ENCODE measurements at places on chromosomes 6 and 20.
A peak's percentile ranks its signal among the peaks of the same experiment; 100 is the strongest.

DNA sequence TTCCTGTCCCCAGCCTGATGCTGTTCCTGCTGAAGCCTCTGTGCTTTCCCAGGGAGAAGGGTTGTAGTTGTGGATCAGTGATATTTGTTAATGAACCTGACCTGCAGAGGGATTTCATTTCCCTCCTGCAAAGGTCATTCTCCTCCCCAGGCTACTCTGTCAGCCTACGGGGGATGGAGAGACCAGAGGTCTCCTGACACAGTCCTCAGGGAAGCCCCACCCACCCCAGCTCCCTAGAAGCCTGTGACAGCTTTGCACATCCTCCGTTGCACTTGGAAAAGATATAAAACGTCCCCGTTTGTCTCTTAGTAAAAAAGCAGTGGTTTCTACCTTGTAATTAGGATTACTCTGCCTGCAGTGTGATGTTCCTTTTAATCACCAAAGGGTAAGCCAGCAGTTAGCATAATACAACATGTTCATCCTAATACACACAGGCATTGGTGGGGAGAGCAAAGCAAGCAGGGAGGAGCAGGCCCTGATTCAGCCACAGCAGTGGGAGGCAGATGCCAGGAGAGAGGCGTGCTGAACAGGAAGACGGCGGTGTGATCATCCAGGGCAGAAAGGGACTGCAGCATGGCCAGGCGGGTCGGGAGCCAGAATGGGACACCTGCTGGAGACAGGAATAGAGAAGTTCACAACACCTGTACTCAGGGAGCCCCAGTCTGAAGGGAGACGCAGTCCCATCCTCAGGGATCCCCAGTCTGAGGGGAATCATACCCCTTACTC, 293.5 kb downstream of the LRFN2 start:
- DNase-seq: no peak

GRCh38 chr6:113529196-113529595, 327.9 kb upstream of the MARCKS start:
- peak; percentile 25 for DNase-seq

- DNase-seq: no peak
Measured at GRCh38 chr20:40891351-40891750, 137.3 kb upstream of the TOP1 start.

DNA sequence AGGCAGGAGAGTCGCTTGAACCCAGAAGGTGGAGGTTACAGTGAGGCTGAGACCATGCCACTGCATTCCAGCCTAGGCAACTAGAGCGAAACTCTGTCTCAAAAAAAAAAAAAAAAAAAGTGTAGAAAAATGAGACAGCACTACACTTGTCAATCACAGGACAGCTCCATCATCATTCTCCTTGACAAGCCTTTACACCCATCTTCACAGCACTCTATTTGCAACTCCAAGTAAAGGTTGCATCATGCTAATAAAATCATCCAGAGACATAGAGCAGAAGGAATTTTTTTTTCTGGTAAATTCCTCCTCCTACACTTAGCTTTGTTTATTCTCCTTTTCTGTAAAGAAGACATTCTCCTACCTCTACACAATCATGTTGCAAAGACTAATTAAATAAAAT, 791.0 kb upstream of the HS3ST5 start:
- no peak for DNase-seq

DNA sequence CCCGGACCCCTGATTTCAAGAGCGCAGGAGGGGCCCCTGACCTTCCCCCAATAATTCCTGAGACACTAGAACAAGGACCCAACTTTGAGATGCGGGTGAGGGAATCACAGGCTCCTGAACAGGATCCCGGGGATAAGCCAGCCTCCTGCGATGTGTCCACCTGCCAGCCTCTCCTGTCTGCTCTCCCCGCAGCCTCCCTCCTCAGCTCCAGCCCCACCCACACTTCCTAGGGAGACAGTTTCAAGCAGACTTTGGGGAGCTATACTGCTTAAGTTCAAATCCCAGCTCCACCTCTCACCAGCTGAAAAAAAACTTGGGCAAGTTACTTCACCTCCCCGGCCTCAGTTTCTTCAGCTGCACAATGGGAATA, 50.8 kb downstream of the GRM4 start:
- no peak for DNase-seq

DNA sequence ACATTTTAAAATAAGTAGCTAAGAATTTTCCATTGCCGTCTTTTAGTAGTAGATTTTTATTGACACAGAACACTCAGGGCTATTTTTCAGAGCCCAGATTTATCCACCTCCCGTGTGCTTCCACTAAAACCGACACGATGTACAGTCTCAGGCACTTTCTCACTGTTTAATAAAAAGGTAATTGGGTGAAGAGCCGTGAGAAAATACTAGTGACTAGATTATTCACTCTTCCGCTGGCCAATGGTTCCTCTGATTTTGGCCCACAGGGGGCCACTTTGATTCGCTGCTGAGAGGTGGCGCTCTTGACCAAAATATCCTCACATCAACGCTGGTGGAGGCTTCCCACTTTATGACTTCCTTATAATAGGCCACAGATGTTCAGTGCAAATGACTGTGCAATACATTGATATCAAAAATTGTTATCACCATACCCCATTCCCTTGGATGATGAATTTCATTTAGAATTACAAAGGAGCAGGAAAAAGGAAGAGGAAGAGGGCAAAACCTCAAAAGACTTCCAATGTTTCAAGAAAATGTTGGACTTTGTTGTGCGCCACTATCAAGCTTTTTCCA, 12.3 kb upstream of the HDDC2 start:
- DNase-seq: peak; percentile 86

DNA sequence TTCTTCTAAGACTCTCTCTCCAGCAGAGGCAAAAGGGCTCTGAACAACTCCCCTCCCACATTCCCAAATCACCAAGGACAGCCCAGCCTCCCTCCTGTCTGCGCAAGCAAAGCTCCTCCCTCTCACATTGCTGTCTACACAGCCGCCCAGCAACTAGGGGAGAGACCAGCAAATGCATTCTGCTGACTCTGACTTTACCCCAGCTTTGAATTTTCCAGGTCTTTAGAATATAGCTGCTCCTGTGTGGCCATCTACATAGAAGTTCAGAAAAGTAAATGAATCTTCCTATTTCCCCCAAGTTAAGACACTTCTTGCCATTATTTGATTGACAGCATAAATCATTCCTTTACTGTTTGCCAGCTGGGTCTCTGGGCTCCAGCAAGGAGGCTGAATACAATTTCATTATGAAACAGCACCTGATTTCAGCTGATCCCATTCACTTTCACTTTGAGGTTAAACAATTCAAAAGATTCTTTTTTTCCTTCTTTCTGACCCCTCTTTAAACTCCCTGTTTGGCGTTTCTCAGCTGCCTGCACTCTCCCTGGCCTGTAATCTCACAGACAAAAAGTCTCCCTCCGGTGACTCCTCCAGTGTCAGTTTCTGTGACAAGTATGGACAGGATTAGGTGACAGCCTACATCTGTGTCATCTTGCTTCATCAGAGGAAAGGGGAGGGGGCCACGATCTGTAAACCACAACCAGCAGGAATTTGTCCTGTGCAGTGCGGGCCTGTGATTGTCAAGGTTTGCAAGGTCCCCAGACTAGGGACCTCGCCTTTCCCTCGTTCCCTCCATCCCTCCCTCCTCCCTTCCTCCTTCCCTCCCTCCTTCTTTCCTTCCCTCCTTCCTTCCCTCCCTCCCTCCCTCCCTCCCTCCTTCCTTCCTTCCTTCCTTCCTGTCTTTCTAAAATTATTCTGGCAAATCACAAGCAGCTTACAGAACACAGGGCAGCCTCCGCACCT, 205.6 kb upstream of the RIN2 start:
- DNase-seq: peak; percentile 43

DNA sequence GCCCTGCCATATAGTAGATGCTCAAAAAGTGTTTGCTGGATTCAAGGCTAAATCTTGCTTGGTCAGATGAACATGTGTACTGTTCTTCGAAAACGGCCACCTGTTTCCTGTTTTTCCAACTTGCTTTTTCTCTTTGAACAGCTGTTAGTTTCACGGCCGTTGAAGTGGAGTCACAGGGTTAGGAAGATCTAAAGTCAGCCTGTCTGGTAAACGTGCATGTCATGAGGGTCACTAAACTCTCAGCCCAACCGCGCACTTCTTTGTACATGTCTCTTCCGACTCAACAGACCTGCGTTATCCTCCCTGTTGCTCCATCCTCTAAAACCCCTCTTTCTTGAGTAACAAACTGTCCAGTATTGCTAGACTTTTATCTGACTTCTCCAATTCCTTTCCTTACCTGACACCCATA, 93.2 kb upstream of the MAN1A1 start:
- DNase-seq: peak; percentile 51

DNA sequence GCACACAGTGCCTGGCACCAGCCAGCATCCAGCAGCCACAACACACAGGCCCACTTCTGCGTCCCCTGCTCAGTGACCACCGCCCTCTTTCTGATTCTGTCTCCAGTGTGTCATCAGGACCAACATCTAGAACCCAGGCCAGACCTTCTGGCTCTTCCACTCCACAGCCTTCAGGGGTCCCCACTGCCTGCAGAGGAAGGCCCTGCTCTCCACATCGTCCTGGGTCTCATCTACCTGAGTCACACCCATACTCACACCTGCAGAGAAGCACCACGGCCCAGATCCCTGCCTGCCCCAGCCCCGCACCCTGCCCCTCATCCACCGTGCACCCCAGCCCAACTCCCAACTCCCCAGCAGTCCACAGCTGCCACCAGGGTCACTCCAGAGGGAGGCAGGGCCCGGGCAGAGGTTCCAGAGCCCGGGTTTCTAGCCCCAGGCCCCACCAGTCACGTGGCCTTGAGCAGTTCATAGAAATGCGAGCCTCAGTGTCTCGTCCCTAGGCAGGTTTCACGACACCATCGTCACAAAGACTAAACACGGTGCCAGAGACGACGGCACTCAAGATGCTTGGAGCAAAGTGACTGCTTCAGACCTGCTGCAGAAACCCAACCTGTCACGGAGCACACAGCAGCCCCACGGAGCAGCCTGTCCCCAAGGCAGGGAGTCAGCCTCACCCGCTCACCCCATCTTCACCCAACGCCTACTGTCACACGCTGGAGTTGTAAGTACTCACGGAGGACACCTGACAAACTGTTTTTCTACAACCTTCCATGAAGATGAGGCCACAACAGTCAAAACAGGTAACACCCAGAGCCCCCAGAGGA, 16.1 kb downstream of the TAF4 start:
- no peak for DNase-seq

DNA sequence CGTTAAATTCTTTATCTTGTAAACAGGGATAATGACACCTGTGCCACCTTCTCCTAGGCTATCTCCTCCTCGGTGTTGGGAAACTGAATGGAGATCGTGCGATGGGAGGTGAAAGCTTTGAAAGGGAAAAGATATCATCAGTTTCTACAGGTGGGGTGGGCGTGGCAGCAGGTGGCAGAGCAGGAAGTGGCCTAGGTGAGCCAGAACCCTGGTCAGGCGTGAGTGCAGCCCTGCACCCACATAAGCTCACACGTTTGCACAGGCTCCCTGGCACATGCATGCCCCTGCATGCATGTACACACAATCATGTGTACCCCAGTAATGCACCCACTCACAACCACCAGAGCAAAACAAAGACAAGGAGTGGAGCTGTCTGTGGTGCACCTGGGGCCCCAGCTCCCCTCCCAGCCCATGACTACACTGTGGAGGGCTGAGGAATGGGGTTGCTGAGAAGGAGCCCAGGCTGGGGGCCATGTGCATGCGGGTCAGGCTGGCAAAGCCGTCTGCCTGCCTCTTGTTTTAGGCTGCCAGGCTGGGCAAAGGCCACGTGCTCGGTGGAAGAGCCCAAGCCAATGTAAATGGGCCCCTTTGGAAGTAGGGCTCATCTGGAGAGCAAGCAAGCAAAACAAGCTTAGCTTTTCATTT, 61.5 kb downstream of the TFAP2C start:
- no peak for DNase-seq

- no peak for DNase-seq
Measured at GRCh38 chr6:53925891-53926290, 131.1 kb downstream of the LRRC1 start.

- no peak for DNase-seq
Measured at GRCh38 chr20:16419138-16419715, 154.0 kb downstream of the KIF16B start.

DNA sequence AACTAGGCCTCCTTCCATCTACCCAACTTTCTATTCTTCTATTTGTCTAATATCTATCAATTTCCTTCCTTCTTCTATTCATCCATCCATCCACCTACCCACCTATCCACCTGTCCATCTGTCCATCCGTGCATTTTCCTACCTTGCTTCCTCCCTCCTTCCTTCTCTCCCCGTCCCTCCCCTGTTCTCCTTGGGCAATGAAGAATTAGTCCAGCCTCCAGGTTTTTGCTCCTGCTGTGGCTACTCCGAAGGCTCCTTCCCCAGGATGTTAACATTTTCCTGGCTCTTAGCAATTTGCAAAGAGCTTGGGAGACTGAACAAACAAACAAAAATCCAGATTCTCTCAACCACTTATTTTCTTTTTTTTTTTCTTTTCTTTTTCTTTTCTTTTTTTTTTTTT, 81.6 kb downstream of the KCNB1 start:
- DNase-seq: peak; percentile 81

GRCh38 chr6:82955841-82956240, 109.8 kb downstream of the UBE3D start:
- DNase-seq: peak; percentile 68

- DNase-seq: peak; percentile 99
Measured at GRCh38 chr6:11207199-11207968, 25.1 kb downstream of the NEDD9 start.

DNA sequence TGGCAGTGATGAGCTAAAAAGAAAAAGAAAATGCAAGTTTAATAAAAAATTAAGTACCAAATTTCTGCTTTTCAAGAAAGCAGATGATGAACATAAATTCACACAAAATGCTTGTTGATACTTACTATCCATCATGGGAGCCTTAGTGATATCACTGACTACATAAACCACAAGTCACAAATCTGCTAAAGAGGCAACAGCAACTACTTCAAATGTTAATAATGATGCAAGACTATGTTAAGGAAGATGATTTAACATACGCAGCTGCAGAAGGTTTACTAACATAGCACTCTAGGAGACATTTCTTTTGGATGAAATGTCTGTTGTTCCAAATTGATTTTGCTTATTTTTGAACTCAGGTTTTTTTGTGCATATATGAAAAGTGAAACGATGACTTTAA, 18.6 kb downstream of the FYN start:
- peak; percentile 57 for DNase-seq

DNA sequence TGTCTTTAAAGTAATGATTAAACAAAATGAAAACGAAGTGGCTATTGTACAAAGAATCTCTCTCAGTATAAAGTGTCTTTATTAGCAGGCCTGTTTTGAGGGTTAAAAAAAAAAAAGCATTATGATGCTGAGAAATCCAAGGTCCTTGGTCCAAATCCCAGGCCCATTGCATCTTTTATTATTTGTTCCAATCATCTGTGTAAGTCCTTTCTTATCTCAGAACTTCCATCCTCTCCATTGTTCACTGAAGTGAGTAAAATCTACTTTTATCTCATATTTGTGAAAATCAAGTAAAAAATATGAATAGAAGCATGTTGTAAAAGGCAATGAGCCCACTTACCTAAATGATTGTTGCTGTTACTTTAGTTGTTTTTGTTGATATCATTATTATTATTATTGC, 499.1 kb upstream of the JAG1 start:
- DNase-seq: no peak

GRCh38 chr20:4112481-4113421, 97.4 kb upstream of the RNF24 start:
- DNase-seq: peak; percentile 81

GRCh38 chr20:58597249-58597891, 53.7 kb upstream of the STX16 start:
- DNase-seq: no peak

All from choroid plexus epithelial cell (primary cell).